ENCODE measurements at places on chromosomes 13 and 19.

GRCh38 chr19:14405758-14406644, 13.1 kb downstream of the DDX39A start:
- DNase-seq: peak; percentile 75

- no peak for DNase-seq
Observed at GRCh38 chr19:39509233-39509632, 5.7 kb upstream of the SELENOV start.

GRCh38 chr19:10763828-10764339, 46.0 kb downstream of the DNM2 start:
- no peak for DNase-seq

DNA sequence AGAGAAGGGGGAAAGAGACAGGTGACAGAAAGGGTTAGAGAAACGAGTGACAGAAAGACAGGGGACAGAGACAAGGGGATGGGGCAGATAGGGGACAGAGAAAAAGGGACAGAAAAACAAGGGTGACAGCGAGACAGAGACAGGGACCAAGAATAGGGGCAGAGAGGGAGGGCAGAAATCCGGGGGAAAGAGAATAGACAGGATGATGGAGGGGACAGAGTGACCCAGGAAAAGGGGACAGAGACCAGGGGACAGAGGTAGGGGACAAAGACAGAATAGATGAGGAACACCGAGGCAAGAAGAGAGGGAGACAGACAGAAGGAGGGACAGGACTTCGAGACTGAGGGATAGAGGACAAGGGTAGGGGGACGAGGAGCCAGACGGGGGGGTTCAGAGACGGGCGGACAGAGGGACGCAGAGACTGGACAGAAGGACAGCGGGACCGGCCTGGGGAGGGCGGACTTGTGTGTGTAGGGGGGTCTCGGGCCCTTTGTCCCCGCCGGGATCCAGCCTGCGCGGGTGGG, 593 bp downstream of the CADM4 start:
- DNase-seq: no peak

GRCh38 chr13:47747901-47748300, 253.2 kb downstream of the SUCLA2 start:
- no peak for DNase-seq

GRCh38 chr13:95754069-95754468, 77.1 kb downstream of the DNAJC3 start:
- DNase-seq: no peak

GRCh38 chr13:42239644-42240043, 32.3 kb upstream of the AKAP11 start:
- no peak for DNase-seq

DNA sequence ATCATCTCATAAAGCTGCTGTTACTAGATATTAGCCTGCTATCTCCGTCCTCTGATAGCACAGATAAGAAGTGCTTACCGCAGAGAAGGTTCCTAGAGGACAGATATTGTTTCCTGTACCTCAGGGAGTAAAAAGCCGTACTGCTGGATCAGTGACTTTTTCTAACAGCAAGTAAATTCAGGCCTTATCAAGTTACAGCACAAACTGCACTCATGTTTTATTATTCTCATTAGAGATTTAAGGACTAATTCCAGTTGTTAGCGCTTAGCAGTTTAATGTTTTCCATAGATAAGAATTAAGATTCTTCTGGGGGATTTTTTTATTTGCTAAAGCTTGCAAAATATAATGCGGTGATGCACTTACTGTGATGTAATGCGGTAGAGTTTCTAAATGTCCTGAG, 119.0 kb upstream of the OBI1 start:
- no peak for DNase-seq

DNA sequence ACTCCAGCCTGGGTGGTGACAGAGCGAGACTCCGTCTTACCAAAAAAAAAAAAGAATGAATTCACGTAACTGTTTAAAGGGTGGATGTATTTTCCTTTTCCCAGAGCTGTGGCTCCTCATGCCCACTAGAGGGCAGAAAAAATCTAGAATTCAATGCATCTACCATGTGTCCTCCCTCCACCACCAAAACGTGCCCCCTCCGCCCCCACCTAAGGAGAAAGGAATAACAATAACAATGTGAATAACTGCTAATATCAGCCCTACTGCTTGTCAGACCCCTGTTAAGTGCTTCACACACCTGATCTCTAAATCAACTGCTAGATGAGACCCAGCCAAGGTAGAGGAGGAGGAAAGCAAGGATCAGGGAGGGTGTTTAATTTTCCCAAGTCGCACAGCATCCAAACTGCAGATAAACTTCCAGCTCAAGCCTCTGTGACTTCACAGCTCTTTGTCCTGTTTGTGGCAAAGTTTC, 20.2 kb upstream of the PNMA8B start:
- no peak for DNase-seq

- no peak for DNase-seq
Observed at GRCh38 chr19:13574933-13575332, 68.7 kb upstream of the CACNA1A start.

DNA sequence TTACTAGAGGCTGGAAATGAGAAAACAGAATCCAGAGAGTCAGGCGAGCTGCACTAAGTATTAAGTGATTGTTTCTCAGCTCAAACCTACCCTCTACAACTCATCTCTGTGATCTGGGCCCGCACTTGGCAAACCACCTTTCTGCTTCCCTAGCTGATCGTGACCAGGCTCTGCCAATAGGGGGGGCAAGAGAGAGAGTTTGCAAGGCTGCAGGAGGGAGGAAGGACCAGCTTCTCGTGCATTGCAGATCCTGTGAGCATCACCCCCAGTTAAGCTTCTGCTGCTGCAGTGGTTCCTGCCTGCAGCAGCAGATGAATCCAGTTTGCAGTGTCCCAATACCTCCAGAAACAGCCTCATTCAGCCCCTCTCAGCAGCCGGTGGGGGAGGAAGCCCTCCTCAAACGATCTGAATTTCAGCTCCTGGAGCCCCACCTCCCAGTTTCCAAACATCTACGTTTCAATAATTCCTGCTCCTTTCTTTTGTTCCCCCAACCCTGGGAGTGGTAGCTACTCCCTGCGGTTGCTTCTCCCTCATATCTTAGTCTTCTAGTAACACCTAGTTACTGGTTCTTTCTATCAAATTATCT, 20.0 kb downstream of the XRCC1 start:
- DNase-seq: peak; percentile 35

DNA sequence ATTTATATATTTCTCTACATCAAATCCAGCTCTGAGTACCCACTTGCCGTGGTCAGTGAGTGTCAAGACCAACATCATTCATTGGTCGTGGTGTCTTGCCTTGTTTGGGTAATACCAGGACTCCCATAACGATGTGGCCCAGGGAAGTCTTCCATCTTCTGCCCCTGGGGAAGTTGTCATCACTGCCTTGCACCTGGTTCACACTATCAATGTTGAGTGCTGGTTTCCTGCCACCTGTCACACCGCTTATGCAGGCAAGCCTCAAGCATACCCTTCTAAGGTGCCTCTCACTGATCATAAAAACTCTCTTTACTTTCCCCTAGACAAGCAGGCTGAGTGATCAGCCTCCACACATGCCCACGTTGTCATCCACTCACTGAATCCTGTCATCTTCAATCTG, 382.4 kb downstream of the KCTD12 start:
- DNase-seq: no peak

GRCh38 chr19:33777753-33778088, 18.9 kb upstream of the KCTD15 start:
- DNase-seq: no peak

DNA sequence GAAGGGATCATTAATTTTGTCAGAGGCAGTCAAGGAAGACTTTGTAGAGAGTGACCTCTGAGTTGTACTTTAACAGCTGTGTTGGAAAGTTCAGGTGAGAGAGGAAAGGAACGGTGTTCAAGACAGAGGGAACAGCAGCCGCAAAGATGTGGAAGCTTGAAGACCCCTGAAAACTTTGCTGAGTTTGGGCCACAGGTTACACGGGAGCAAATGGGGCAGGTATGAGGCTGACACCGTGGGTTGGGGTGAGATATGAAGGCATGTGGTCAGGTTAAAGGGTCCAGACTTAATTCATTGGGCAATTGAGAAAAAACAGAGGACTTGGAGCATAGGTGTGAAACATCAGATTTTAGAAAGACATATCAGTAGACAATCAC, 72.0 kb upstream of the SERP2 start:
- DNase-seq: no peak

DNA sequence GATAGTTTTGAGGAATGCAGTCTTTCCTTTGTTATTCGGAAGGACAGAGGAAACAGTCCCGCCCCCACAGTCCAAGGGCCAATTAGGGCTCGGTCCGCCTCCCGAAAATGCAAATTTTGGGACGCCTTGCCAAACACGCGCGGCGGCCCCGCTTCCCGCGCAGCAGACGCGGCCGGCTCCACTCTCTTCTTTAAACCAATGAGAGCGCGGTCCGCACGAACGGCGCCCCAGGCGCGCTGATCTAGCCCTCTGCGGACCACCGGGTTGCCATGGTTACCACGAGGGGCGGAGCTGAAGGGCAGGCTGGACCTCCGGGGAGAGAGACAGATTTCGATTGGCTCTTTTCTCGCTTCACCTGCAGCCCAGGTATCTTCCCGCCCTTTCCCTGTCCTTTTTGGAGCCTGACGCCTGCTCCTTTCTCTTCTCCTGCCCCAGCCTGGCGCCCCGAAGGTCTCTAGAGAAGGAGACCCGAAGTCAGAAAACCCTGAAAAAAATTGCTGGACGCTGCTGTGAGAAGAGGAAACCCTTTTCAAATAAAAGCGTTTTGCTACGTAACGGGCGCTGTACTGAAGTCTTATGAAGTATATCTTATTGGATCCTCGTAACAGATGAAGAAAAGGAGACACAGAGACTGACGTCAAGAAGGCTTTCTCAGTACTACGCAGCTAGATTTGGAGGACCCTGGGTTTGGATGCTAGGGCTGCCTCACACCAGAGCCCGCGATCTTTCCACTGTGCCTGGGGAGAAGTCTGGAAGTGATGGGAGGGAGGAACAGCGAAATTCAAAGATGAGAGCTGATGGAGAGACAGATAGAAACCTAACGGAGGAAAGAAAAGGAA, 2.0 kb downstream of the PTH2 start:
- no peak for DNase-seq

DNA sequence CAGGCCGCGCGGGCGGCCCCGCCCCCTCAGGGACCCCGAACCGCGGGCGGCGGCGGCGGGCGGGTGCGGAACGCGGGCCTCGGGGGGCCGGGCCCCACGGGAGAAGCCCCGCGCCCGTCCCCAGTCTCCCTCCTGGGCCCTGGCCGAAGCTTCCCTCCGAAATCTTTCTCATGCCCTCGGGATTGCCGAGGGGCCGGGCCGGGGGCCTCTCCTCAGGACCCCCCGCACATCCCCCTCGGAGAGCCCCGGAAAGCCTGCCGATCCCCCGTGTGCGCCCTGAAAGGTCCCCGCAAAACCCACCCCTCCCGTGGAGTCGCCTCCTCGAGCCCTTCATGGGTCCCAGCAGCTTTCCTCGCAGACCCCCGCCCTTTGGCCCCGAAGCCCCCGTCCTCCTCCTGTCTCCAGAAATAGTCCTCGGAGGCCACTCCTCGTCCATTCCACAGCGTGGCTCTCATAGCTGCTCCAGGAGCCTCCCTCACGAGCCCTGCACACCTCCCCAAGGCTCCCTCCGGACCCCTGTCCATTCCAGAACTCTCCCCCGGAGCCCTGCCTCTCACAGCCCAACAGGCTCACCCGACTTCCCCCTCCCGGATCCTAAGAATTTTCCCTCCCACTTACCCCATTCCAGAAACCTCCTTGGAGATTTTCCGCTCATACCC, 555 bp downstream of the SAMD4B start:
- no peak for DNase-seq

DNA sequence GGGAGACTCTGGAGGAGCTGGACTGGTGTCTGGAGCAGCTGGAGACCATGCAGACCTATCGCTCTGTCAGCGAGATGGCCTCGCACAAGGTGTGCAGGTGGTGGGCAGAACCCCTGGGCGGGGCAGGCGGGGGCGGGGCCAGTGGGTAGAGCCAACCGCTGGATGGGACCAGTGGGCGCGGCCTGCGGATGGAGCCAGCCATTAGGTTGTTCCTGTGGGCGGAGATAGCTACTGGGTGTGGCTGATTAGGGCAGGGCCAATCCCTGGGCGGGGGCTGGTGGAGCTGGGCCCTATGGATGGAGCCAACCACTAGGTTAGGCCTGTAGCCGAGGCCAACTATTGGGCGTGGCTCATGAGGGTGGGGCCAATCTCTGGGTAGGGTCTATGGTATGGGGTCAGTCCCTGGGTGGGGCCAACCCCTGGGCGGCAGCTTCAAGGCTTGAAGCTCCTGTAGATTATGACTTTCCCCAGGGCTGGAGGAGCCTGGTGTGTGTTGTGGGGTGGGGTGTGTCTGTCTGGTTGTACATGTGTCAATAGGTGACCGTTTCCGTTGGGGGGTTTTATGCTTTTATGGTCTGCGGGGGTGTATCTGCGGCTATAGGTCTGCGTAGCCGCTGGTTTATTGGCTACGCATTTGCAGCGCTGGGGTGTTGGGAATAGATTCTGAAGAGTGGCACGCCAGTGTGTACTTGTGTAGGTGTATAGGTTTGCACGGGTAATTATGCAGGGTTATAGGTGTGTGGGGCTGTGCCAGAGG, 30.7 kb downstream of the PDE4A start:
- DNase-seq: no peak

GRCh38 chr19:6101291-6101825, 8.9 kb downstream of the RFX2 start:
- no peak for DNase-seq

DNA sequence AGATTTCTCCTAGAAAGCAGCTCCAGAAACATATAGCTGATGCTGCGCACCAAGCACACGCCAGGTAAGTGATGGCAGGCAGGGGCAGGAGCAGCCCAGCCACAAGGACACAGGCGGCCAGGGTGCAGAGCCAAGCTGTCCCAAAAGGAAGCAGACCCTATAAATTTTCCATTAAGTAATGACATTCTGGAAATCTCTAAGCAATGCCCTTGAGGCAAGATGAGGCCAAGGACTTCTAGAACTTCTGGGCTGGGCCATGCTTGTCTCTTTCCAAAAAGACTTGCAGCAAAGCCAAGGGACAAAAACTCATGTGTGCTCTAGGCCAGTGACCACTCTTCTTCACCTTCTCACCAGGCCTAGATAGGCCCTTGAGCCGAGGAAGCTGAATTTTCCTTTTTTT, 42.2 kb upstream of the EPHX3 start:
- DNase-seq: no peak
